ENCODE measurements at places on chromosomes 2 and 18. TPM values are rescaled to one million over a fixed set of nuclear protein-coding genes. Genes with fewer than 3 reads are reported as not detected.

GRCh38 chr2:239231231-239232194 is 169.3 kb downstream of the HDAC4 start:
- no peak overlapping the region for H3K4me3 ChIP-seq
- H3K27me3 ChIP-seq, result no peaks in the 10 kb centered on the region
- no peak for DNase-seq
- no peaks in the 10 kb centered on the region for H3K36me3 ChIP-seq
- no peak overlapping the region for H3K27ac ChIP-seq

DNA sequence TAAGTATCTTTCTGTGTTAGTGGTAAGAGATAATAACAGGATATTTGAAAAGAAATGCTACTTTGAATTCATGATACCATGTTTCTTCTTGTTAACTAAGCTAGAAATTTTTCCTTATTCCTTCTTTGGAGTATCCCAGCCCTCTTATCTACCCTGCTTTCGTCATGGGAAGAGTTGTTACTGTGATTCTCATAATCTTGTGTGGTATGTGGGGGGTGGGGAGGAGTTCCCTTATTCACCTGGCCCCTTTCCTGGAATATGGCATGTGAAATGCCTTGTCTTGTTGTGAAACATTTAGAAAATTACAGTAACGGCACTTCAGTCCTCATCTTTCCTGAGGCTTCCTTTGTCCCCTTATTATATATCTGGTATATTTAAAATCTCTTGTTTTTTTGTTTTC is 129.9 kb downstream of the NCOA1 start:
- H3K4me1 ChIP-seq, result no peaks in the 10 kb centered on the region
- no peak for DNase-seq
- H3K36me3 ChIP-seq, result no peaks in the 10 kb centered on the region
- H3K27me3 ChIP-seq, result no peaks in the 10 kb centered on the region

Gene NT5DC4
- total RNA-seq, result 13.6 TPM

DNA sequence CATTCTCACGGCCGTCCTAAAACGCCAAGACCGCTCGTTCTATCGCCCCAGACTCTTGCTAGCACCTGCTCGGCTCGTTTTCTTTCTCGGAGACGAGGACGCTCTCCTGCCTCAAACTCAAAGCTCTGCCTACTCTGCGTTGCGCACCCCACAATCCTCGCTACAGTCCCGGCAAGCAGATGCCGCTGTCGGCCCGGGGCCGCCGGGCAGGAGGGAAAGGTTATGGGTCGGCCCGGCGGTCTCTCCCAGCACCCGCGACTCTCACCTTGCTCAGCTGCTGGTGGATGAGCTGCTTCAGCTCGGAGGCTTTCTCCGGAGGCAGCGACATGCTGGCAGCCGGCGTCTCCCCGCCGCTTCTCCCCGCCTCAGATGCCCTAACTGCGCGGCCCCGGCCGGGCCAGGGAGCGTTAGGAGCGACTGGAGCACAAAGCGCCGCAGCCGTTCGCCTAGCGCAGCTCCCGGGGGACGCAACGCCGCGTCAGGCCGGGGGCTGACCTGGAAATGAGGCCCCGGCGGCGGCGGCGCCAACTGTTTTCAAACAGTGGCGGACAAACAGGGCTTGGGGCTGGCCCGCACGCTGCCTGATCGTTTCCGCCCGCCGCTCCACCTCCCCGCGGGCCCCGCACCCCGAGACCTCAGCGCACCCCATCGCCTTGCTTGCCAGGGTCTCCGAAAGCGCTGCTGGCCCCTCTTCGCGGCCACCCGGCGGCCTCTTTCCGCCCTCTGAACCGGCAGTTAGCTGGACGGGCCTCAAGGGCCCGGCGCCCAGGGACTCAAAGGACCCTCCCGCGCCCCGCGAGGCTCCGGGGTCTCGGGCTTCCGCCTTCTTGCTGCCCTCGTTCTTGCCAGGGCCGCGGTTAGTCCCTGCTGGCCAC is at the start of the genes CEP76 and PSMG2:
CEP76 (minus strand) TSS at position 503 of the 875 bp plus-strand sequence; CDS start at position 328, 175 bp downstream.
PSMG2 (plus strand) TSS at position 822 of the 875 bp plus-strand sequence. CDS start 66 bp downstream, outside the sequence.
- H3K27me3 ChIP-seq, result no peaks in the 10 kb centered on the region
- peak within 1 kb of the TSS; percentile 99 for H3K27ac ChIP-seq
- peak within 1 kb of the TSS; percentile 86 for H3K4me3 ChIP-seq
- H3K36me3 ChIP-seq, result peaks cover 34% of the 10 kb centered on the region

GRCh38 chr2:95531254-95531771 is 46.8 kb upstream of the TRIM43B start:
- H3K4me3 ChIP-seq, result no peak overlapping the region
- peaks cover 53% of the 10 kb centered on the region for H3K36me3 ChIP-seq
- H3K27ac ChIP-seq, result no peak overlapping the region

Gene UGT1A5
- 7.1 TPM for total RNA-seq

Gene RAB6C
- not detected for total RNA-seq

DNA sequence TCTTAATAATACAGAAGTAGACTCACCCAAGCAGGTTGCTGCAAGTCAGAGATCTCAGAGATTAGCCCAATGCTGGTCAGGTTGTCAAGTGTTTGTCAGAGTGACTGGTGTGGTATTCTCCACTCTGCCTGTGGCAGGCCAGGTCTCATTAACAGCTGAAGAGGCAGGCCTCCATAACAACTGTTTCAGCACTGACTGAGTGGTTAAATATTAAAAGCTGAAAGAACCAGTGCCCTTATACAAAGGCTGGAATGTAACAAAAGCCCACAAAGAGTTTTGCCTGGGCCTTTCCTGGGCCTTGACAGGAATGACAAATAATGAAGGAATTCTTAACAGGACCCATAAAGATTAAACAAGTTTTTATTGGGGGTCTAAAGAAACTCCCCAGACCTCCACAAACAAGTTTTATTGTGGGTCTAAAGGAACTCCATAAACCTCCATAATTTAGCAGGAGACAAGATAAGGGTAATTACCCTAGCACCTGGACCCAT is 26.8 kb downstream of the SULT1C2 start:
- no peaks in the 10 kb centered on the region for H3K36me3 ChIP-seq
- peak; percentile 29 for DNase-seq
- H3K27ac ChIP-seq, result no peak overlapping the region
- peaks cover 28% of the 10 kb centered on the region for H3K4me1 ChIP-seq
- no peaks in the 10 kb centered on the region for H3K27me3 ChIP-seq

DNA sequence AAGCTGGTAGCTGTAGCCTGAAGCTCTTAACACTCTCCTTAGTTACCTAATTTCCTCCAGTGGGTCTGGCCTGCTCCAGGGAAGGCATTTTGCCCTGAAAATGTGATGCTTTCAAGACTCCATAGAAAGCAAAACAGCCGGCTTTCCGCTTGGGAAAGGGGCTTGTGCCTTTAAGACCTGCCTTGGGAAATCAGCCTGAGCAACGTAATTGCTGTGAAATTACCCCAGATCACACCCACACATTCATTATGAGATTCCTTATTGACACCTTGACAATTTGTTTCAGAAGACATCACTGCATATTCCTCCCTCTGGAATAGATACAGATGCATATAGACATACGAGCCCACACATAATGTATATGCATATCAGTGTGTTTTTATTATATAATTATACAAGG is 190.5 kb upstream of the SKOR2 start:
- no peak overlapping the region for H3K27ac ChIP-seq
- H3K36me3 ChIP-seq, result no peaks in the 10 kb centered on the region
- H3K4me1 ChIP-seq, result no peaks in the 10 kb centered on the region
- H3K27me3 ChIP-seq, result peaks cover 74% of the 10 kb centered on the region

DNA sequence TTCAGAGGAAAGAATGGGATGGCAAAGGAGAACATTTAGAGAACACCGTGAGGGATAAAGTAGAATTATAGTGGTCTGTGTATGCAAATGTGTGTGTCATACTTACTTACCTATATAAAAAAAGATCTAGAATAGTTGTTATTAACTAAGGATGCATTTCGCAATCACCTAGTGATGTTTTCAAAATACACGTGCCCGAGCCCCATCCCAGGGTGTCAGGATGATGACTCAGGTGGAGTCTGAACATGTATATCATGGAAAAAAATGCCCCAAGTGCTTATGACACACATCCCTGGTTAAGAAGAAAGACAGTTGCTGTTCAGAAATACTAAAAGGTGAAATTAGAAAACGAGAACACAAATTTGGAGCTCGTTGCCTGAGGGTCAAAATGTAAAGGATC is 109.0 kb downstream of the CERS6 start:
- H3K27ac ChIP-seq, result no peak overlapping the region
- H3K4me1 ChIP-seq, result peaks cover 10% of the 10 kb centered on the region
- no peak overlapping the region for H3K4me3 ChIP-seq
- DNase-seq, result no peak

GRCh38 chr2:238919307-238919706 is 71.4 kb downstream of the TWIST2 start:
- H3K4me1 ChIP-seq, result no peaks in the 10 kb centered on the region
- no peak overlapping the region for H3K4me3 ChIP-seq
- H3K27me3 ChIP-seq, result peaks cover 100% of the 10 kb centered on the region
- no peak for DNase-seq
- no peaks in the 10 kb centered on the region for H3K36me3 ChIP-seq

DNA sequence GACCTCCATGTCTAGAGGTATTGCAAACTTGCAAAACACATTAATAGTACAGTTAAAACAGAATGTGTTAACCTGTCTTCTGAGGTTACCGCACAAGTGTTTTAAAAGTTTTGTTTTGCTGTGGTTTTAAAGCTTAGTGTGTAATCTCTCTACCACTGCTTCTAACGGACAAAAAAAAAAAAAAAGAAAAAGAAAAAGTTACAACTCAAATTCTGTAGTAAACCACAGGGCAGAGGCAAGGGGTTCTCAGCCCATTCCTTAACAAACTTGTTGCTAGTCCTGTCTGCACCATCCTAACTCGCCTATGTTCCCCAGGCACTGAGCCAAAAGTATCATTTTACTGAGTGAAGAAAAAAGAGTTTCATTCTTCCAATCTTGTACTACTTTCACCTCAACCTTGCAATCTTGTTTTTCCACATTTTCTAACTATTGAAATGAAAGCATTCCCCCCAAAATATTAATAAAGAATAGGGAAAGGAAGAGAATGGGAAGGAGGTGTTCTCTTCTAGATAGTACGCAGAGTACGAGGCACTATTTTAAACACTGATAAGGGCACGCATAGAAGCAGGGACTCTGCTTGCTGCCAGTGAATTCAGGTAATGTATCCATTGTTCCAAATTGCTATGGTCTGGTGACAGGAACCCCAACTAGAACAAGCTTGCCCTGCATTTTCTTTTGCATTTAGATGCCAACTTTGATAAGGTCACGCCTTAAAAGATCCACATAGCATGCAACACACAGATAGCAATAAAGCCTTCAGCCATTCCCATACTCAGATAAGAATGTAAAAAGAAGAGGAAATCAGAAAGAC is 47.1 kb downstream of the IKZF2 start:
- no peak overlapping the region for H3K4me3 ChIP-seq
- no peaks in the 10 kb centered on the region for H3K36me3 ChIP-seq
- H3K27ac ChIP-seq, result no peak overlapping the region

Gene SS18
- total RNA-seq, result 89.9 TPM

DNA sequence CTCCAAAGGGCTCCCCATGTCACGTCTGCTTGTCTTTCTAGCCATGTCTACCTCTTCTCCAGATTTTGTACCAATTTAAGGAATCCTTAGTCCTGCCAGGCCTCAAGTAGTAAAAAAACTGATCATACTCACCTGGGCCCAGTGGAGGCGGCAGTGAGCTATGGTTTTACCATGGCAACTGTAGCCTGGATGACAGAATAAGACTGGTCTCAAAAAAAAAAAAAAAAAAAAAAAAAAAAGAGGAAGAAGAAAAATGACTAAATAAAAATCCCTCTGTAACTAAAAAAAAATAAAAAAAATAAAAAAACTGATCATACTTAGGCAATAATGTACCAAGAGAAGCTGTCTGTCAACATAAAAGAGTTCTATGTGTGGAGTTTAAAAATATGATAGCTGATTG is 221.6 kb downstream of the NR4A2 start:
- H3K36me3 ChIP-seq, result no peaks in the 10 kb centered on the region
- H3K4me1 ChIP-seq, result no peaks in the 10 kb centered on the region
- H3K27me3 ChIP-seq, result no peaks in the 10 kb centered on the region

Gene TLX2
- total RNA-seq, result not detected

- peaks cover under 1% of the 10 kb centered on the region for H3K4me1 ChIP-seq
- H3K27ac ChIP-seq, result no peak overlapping the region
- H3K27me3 ChIP-seq, result peaks cover 22% of the 10 kb centered on the region
Observed at GRCh38 chr18:55400081-55400480, 187.9 kb downstream of the TCF4 start.

Gene FHOD3
- total RNA-seq, result 2.9 TPM

Gene M1AP
- total RNA-seq, result not detected

GRCh38 chr18:73509460-73509859 is 638.2 kb downstream of the FBXO15 start:
- no peaks in the 10 kb centered on the region for H3K36me3 ChIP-seq
- no peak for DNase-seq
- H3K27ac ChIP-seq, result no peak overlapping the region
- no peak overlapping the region for H3K4me3 ChIP-seq

Gene DNAH7
- total RNA-seq, result 2.5 TPM

Gene RPIA
- total RNA-seq, result 23.8 TPM

GRCh38 chr18:3223356-3223755 is 3.6 kb upstream of the MYOM1 start:
- H3K4me3 ChIP-seq, result no peak overlapping the region
- peaks cover 8% of the 10 kb centered on the region for H3K36me3 ChIP-seq
- H3K27ac ChIP-seq, result no peak overlapping the region
- no peak for DNase-seq
- H3K27me3 ChIP-seq, result no peaks in the 10 kb centered on the region
- peaks cover 28% of the 10 kb centered on the region for H3K4me1 ChIP-seq

GRCh38 chr2:84309281-84309680 is 149.8 kb downstream of the SUCLG1 start:
- no peaks in the 10 kb centered on the region for H3K36me3 ChIP-seq
- H3K27me3 ChIP-seq, result peaks cover 53% of the 10 kb centered on the region
- DNase-seq, result no peak
- H3K4me3 ChIP-seq, result no peak overlapping the region
- peaks cover under 1% of the 10 kb centered on the region for H3K4me1 ChIP-seq

DNA sequence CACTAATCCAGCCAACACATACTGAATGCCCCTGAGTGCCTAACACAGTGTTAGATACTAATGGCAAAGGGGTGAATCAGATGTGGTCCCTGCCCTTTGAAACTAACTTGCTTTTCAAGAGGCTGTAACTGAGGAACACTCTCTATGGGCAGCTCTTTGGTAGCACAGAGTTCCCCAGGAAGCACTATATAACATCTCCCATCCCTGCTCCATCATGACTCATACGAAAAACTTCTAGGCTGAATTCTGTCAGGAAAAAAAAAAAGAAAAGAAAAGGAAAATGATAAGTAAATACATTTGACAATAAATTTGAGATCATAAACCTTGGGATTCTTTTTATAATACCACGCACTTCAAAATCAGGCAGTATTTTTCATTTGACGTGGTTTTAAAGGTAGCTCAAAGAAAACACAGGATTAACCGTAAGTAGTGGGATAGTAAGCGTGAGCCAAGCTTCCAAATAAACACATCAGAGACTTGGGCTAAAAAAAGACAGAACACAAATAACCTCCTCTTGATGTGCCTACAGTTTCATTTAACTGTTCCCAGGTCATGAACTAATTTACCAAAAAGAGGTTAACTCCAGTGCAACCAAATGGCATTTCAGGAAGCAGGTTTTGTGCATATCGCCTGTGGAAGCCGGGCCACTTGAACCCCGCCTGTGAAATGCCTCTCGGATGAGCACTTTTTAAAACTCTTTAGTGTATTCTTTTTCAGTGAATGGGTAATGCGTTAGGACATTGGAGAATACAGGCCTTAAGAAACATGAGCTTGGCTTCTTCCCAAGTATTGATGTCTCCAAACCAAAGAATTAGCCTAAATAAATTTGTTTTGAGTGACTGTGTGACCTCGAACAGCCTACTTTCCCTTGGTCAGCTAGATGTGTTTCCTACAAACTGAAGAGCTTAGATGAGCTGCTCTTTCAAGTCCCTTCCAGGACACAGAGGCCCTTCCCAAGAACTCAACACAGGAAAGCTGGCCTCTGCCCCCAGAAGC is 42.0 kb downstream of the RDH14 start:
- H3K4me3 ChIP-seq, result no peak overlapping the region
- no peak for DNase-seq
- peaks cover 58% of the 10 kb centered on the region for H3K27me3 ChIP-seq
- H3K27ac ChIP-seq, result no peak overlapping the region
